ENCODE measurements at places on chromosomes 1 and 21.

DNA sequence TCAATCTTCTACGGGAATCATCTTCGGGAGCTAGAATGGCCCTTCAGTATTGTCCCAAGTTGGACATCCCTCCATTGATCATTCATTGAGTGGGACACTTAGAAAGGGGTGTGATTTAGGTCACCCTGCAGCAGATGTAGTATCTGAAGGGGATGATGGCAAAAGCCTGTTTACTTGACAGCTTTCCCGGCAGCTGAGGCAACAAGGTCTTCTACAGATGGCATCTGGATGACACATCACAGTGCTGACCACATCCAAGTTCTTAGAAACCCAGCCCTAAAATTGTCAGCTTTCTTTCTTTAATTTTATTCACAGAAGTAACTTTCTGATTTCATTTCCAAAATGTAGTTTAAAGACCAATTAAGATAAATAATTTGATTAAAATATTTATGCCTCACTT, 150.3 kb downstream of the AMY1C start:
- DNase-seq = no peak

- DNase-seq = no peak
Observed at GRCh38 chr1:30699762-30700161, 23.6 kb downstream of the MATN1 start.

DNA sequence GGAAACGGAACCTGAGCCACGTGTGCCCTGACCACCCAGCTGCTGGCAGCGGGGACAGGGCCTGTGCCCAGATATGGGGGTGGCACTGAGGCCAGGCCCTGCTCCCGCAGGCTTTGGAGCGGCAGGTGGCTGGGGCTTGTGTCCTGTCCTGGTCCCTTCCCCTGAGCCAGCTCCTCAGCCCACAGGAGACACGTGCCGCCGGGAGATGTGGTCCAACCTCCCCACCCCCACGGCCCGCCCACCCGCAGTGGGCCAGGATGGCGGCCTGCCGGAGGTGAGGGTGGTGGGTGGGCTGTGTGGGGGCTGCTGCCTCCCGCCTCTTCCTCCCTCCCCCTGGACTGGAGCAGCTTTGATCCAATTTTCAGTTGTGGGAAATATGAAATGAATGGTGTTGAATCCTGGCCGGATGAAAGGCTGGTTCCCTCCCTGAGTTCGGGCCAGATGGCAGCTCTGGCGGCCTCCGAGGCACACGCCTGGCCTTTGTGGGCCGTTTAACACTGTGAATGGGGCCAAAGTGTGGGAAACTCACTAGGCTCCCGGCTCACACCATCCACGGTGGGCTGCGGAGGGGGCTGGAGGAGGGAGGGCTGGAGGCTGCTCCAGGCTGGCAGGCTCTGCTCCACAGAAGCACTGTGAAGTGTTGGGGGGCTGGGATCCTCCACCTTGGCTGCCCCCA, 2.6 kb upstream of the HES5 start:
- DNase-seq = no peak

GRCh38 chr1:176820391-176821031, 344.0 kb downstream of the ASTN1 start:
- DNase-seq = no peak

DNA sequence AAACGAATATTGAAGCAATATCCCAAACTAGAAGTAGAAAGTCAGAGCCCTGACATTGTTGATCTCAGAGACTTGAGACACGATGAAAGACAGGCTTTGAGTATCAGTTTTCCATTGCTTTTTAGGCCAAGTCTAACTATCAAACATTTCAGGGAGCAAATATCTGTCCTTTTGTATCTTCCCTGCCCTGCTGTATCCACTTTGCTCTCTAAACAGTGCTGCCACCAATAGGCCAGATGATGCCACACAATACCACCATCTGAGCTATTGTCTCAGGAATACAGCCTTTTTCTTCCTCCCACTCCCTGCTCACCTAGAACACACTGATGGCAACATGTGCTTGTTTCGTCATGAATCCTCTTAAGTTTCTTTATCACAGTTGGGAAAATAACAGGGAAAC, 62.6 kb upstream of the SPAG17 start:
- no peak for DNase-seq

DNA sequence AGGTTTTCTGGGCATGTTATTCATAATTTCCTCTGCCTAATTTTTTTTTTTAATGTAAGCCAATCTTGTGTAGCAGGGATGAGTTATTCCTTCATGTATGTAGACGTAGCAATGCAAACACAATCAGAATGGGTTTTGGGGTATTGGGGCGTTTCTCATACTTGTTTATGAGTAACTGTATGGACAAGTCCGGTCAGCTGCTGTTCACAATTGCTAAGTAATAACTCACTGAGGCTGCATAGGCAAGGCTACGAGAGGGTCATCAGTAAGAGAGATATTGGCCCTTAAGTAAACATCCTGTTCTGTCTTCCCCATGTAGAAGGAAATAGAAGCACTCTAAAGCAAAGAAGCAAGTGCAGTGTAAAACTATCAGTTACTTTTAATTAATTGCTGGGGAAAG, 9.5 kb upstream of the TARS2 start:
- DNase-seq = no peak

DNA sequence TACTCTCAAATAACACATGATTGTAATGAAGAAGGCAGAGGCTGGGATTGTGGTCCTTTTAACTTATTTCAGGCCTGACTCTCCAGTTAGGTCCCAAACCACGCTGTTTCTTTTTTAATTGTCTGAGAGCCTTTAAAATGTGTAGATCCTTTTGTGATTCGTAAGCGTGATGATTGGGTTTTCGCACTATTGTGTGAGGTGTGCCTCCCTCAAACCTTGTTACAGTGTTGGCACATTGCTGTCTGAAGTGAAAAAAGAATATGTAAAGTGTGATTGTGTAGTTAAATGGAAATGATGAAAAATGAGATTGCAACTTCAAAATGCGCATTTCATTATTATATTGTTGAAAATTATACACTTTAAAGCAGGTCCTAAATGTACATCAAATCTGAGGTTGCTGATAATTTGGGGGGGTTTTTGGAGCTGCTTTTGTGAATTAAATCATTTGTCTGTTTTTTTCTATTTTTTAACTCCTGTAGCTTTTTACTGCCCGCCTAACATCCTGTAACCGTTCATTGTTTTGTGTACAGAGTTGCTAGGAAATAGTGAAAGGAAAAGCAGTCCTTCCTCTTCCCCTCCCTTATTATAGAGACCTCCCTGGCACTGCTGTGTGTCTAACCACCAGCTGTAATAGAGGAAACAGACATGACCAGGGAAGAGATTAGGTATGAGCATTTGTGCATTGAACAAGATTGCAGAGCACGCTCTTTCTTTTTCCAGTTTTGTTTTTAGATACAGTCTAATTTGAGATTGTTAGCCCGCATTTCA, 43.3 kb downstream of the IARS2 start:
- no peak for DNase-seq

GRCh38 chr21:42809577-42810475, 69.5 kb downstream of the WDR4 start:
- DNase-seq = peak; percentile 41

GRCh38 chr1:246383791-246384190, 123.3 kb downstream of the SMYD3 start:
- no peak for DNase-seq

DNA sequence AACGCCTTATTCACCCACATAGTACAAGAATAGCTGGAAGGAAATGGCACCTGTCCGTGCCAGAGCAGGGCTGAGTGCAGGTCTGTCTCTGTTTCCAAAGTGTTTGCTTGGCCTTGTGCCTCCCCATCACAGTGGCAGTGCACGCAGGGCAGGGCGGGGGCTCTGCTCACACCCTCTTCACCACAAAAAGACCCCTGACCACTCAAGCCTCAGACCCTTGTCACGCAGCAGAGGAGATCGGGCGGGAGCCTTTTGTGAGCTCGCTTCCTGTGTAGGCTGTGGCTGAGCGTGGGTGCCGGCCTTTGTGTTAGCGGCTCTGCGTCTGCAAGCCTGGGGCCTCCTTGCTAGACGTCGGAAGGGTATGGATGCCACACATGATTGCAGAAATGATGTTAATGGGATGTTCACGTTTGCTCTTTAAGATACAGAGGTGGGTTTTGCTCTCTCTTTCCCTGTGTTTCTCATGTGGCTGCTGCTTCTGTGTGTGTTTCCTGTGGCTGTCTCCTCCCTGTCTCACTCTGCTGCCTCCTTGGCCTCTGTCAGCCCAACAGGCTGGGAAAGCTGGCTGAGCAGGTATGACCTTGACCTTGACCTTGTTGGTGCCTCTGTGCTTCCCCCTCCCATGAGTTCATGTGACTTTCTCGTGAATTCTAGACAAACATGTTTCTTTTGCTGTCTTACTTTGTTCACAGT, 45.4 kb downstream of the S100B start:
- DNase-seq = peak; percentile 89

GRCh38 chr1:116454940-116455339, 81.9 kb downstream of the ATP1A1 start:
- DNase-seq = no peak

DNA sequence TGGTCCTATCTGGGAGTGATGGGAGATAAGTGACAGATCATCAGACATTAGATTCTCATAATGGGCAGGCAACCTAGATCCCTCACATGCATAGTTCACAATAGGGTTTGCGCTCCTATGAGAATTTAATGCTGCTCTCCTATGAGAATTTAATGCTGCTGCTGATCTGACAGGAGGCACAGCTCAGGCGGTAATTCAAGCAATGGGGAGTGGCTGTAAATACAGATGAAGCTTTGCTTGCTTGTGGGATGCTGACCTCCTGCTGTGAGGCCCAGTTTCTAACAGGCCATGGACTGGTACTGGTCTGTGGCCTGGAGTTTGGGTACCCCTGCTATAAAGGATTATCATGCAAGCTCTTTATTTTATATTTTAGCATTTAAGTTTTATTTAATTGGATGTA, 72.0 kb downstream of the ZMYM4 start:
- DNase-seq = no peak

GRCh38 chr1:68271596-68271995, 39.3 kb upstream of the WLS start:
- no peak for DNase-seq

- no peak for DNase-seq
Observed at GRCh38 chr1:234528074-234528865, 49.3 kb upstream of the TARBP1 start.

DNA sequence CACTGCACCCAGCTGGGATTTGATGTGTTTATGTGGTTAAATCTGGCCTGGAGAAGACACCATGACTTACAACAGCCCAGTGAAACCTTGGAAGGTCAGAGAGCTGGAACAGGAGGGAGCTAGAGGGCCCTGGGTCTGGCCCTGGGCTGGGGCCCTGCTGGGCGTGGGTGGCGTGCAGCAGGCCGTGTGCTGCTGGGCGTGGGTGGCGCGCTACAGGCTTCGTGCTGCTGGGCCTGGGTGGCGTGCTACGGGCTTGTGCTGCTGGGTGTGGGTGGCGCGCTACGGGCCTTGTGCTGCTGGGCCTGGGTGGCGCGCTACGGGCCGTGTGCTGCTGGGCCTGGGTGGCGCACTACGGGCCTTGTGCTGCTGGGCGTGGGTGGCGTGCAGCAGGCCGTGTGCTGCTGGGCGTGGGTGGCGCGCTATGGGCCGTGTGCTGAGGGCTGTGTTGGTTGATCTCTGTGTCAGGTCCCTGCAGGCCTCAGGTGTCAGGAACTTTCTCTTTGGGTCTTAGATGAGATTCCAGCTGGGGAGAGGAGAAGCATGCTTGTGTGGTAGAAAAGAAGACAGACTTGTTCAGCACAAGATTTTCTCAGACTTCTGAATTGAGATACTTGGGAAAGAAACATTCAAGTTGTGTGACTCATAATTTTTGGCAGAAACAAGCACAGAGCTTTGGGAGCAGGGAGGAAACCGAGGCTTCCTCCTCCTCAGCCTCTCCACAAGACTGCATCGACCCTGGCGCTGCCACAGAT, 66.0 kb downstream of the COL18A1 start:
- no peak for DNase-seq

DNA sequence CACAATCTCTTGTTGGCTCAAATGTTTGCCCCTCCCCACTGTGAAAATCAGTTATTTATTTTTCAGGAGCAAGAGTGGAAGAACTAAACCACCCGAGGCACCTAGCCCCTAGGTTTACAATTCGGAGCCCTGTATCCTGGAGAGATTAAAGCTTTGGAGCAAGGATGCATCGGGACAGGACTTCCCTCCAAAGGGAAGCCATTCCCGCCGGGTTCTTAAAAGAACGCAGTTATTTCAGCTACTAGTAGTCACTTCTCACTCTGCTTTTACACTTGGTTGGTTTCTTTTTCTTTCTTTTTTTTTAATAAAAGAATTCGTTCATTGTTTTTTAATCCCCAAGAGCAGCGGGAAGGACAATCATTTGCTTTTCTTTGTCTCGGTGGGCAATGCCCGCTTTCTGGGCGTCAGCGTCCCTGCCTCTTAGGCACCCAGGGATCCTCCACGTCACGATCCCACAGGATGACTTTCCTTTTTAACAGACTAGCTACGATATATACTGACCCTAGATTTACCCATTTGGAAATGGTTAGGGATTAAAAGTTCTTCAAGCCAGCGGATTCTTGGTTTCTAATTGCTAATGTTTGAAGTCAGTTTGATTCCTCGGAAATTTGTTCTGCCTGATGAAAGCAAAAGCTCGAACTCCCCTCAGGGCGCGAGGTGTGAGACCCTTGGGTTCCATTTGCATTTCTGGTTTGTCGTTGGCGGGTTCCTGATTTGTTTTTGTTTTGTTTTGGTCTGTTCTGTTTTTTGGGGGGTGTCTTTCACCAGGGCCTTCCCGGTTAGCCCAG, 9.0 kb downstream of the TBX15 start:
- DNase-seq = no peak

DNA sequence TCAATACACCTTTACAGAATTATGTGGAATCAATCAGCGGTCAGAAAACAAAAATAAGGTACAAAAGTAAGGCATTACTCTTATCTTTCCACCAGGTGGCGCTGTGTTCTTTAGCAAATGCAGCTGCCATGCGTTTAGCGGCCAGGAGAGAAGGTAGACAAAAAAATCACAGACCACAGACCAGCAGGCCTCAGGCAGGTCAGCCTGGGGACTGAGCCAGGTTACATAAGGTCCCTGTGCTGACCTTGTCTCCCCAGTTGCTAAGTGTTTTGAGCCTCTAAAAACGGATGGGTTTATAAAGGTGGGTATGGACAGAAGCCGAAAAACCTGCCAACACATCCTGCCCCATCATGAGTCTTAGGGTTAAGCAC, 2.8 kb downstream of the RGS16 start:
- peak; percentile 81 for DNase-seq

- no peak for DNase-seq
Observed at GRCh38 chr1:156673387-156674121, 3.7 kb downstream of the NES start.

GRCh38 chr1:232393444-232394146, 236.3 kb downstream of the SIPA1L2 start:
- no peak for DNase-seq

- no peak for DNase-seq
Observed at GRCh38 chr1:171221665-171222591, 26.4 kb upstream of the FMO1 start.

- DNase-seq = peak; percentile 85
Observed at GRCh38 chr1:2585318-2586092, 1.1 kb upstream of the PRXL2B start.

DNA sequence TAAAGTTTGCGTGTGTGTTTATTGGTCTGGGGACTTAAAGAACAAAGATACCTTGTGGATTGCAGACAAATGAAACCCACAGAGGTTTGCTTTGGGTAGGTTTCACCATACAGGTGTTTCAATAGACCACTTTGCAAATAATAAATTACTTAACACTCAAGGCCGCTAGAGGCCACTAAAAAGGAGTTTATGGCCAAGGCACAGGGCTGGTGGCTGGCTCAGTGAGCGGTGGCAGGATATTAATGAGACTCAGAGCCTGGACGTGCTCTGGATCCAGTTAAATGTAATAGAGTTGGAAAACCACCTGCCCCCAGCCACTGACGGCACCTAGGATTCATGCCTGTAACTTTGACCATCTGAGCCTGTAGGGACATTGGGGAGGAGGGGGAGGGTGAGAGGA, 44.5 kb downstream of the LRRC38 start:
- DNase-seq = no peak

- DNase-seq = no peak
Observed at GRCh38 chr1:178354816-178355215, 141.9 kb downstream of the CLEC20A start.

Data from activated CD8-positive, alpha-beta memory T cell treated with anti-CD3 and anti-CD28 coated beads for 24 hours (primary cell).